Activated naive CD4-positive, alpha-beta T cell treated with anti-CD3 and anti-CD28 coated beads, Interleukin-2, amount 50 U/mL, for 16 hours (primary cell): ENCODE measurements at places on chromosomes 1 and 21.

DNA sequence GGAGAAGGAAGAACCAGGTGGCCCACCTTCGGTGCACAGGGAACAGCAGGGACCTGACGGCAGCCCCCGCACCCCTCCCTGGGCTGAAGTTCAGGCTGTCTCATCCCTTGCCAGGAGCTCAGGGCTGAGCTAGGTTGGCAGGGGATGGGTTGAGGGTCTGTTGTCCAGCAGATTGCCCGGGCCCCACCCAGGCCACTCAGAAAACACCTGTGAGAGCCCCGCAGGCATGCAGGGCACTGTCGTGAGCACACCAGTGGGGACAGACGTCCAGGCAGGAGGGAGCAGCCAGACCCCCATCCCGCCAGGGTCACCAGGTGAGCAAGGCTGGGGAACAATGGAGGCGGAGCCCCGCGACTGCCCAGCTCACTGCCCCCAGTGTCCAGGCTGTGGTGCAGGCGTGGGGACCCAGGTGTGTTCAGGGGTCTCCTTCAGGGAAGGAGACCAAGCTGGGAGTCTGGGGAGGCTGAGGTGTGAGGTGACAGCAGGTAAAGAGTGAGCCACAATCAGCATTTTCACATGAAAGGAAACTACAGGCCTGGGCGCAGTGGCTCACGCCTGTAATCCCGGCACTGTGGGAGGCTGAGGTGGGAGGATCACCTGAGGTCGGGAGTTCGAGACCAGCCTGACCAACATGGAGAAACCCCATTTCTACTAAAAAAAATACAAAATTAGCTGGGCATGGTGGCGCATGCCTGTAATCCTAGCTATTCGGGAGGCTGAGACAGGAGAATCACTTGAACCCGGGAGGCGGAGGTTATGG is 9.4 kb upstream of the SAMD11 start:
- peak; percentile 7 for DNase-seq

DNA sequence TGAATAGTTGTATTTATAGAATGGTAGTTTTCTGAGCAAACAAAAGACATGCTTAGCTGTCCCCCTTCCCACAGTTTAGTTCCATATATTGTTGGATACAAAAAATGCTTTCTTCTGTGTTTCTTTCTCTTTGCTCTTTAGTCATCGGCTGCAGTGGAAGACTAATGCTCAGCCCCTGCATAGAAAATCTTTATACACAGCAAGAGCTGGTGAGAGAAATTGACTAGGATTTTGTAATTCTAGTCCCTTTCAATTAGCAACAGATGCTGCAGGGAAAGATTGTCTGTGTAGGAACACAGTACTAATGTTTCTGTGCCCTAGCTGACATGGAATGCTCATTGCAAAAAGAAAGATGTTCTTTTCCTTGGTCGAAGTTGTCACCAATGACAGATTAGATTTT is 200.9 kb downstream of the RPS6KC1 start:
- DNase-seq: no peak

- no peak for DNase-seq
These were observed 37.1 kb upstream of the CSF1 start for GRCh38 chr1:109873278-109874175.

DNA sequence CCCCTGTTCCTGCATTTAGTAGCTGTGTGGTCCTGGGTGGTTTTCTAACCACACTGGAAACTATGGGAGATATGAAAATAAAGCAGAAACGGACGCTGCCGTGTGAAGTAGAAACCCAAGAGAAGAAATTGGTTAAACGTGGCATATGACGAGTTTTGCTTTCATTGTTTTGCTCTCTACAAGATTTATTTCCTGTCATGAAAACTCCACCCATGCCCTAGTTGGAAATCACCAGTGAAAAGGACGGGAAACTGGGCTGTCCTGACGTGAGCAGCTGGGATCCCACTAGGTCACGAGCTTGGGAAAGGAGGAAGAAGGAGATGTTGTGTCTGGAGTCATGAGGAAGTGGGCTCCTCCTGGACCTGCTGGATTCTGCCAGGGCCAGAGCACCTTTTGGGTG is 120.8 kb upstream of the GADD45A start:
- DNase-seq: no peak

GRCh38 chr21:41135746-41136145 is 32.2 kb upstream of the BACE2 start:
- no peak for DNase-seq

- DNase-seq: no peak
These were observed 10.1 kb downstream of the DIPK1A start for GRCh38 chr1:92951141-92951582.

GRCh38 chr1:201614262-201615015 is 75.5 kb downstream of the NAV1 start:
- DNase-seq: no peak

GRCh38 chr1:32754317-32755097 is 51.9 kb upstream of the SYNC start:
- DNase-seq: peak; percentile 74

GRCh38 chr1:93651695-93652094 is 29.9 kb downstream of the BCAR3 start:
- DNase-seq: no peak

- no peak for DNase-seq
These were observed 30.8 kb upstream of the TRAPPC10 start for GRCh38 chr21:43981151-43981870.

GRCh38 chr1:161549652-161550051 is at the start of gene FCGR3A:
Gene FCGR3A (minus strand): TSS chr1:161549818. CDS start chr1:161549736, 82 bp downstream.
- no peak for DNase-seq

GRCh38 chr1:178575611-178576361 is 62.9 kb downstream of the TEX35 start:
- DNase-seq: no peak
